ENCODE measurements at places on chromosomes 5 and 9. TPM values are rescaled to one million over a fixed set of nuclear protein-coding genes. Genes with fewer than 3 reads are reported as not detected.

- DNase-seq: no peak
Observed at GRCh38 chr5:68482199-68482598, 266.6 kb downstream of the PIK3R1 start.

GRCh38 chr9:76658510-76659231 is 105.6 kb upstream of the PCA3 start:
- no peak for DNase-seq

DNA sequence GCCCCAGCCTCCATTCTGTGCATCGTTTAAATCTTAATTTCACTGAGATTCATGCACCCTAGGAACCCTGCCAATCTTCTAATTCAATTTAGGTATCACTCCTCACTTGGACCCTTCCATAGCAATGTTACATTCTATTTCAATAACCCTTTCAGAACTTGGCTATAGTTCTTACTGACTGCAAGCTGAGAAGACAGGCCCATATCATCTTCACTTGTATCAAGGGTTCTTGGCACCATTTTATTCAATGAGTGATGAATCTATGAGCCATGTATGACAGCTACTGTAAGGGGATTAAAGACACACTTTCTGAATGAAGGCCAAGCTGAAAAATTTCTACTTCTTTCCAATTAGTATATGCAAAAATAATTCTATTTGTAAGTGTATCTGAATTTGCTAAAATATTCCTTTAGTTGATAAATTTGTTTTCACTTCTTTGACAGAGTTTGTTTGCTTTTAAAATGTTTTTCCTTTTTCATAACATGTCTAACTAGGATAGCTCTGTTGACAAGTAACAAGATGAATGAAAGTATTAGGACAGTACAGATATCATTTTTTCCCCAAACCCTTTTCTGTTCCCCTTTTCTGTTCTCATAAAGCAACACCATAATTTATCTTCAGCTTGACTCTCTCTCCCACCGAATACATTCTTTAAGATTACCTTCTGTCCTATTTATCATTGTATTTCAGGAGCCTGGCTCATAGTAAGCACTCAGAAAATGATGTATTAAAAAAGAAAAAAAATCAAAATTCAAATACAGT is 9.6 kb downstream of the ITGA2 start:
- DNase-seq: no peak

GRCh38 chr5:151087486-151087885 is 6.7 kb upstream of the TNIP1 start:
- DNase-seq: no peak

GRCh38 chr9:83109296-83109695 is 46.4 kb upstream of the RASEF start:
- DNase-seq: no peak

DNA sequence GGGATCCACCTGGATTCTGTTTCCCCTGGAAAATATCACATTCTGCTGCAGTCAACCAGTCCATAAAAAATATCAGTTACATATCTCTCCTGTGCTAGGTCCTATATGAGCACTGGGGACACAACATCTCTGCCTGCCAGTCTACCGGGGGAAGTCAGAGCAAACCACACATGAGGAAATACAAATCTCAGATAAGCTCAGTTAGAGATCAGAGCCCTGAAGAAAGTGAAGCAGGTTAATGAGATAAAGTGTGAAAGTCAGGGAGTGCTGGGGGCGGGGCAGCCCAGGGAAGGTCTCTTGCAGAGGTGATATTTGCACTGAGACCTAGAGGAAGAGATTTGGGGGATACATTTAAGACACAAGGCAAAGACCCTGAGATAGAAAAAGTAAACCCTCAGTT is 67.8 kb upstream of the SLC1A1 start:
- DNase-seq: no peak

DNA sequence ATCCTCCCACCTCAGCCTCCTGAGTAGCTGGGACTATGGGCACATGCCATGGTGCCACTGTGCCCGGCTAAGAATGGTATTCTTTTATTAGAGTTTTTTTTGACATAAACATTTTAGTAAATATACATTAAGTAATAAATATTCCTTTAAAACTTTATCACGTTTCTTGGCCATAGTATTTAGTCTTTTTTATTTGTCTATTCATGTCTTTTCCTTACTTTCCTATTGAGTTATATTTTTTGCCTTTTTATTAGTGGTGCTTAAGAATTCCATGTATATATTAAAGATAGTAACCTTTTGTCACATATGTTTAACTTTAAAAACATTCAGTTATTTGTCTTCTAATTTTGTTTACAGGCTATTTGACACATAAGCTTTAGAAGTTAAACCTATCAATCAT is 73.4 kb downstream of the MARCHF3 start:
- no peak for DNase-seq

DNA sequence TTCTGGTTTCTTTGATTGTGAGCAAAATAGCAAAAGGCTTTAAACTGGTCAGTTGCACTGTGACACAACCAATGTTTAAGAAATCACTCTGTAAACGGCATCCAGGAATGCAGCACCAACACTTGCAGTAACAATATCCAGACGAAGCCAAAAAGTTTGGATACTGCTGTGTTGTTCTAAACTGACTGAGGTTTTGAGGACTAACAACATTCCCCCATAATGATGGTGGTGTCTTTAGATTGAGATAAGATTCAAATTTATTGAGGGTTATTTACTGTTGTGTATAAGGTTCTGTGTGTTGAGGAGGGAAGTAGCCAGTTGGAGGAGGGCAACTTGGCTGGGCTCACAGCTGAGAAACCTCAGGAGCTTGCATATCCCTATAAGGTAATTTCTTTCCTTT is 353.6 kb downstream of the BNC2 start:
- no peak for DNase-seq

- DNase-seq: no peak
Observed at GRCh38 chr9:73294336-73294735, 142.7 kb downstream of the ANXA1 start.

DNA sequence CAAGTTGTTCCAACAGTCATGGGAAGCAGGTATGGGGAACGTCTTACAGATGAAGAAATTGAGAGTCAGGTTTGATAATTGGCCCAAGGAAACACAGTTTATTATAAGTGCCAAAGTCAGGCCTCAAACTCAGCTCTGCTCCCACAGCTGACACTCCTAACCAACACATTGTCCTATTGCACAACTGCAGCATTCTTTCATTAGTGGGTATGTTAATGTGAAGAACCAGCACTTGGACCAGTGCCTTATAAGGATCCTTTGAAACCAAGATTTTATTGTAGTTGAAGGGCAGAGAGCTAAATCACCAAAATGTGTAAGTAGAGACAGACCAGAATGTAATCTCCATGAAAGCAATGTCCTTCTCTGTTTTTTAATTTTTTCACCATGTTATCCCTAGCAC is 56.1 kb downstream of the GRIA1 start:
- DNase-seq: no peak

DNA sequence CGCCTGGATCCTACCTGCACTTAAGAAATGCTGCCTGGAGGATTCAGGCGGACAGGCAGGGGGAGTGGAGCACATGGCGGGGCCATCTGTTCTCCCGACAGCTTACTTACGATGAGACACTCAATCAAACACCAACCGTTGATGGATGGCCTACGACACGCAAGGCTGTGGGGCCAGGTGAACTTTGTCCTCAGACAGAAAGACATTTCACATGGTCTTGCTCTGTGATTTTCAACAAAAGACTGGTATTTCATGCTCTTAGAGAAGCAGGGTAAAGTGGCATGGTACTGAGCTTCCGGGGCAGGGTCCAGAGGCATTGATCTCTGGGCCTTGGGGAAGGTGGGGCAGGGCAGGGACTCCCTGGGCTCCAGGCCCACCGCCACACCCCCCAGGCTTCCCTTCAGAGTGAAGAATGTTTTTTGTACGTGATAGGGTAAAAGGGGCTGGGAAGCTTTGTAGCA is 9.1 kb upstream of the OLFM1 start:
- no peak for DNase-seq

DNA sequence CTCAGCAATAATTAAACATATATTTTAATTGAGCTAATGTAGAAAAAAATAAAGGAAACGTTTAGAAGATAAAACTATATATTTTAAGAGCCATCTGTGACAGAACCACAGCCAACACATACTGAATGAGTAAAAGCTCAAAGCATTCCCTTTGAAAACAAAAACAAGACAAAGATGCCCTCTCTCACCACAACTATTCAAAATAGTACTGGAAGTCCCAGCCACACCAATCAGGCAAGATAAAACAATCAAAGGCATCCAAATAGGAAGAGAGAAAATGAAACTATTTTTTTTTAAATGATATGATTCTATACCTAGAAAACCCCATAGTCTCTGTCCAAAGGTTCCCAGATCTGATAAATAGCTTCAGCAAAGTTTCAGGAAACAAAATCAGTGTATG is 262.0 kb downstream of the HTR1A start:
- DNase-seq: no peak

DNA sequence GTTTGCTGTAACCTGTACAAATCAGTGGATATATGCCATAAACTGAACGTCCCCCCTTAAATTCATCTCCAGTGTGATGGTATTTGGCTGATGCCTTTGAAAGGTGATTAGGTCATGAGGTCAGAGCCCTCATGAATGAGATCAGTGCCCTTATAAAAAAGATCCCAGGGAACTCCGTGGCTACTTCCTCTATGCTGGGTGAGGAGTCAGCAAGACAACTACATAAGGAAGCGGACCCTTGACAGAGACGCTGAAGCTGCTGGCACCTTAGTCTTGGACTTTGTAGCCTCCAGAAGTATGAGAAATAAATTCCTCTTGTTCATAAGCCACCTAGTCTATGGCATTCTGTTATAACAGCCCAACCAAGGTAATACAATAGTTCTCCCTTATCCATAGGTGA is 215.1 kb upstream of the ZNF608 start:
- DNase-seq: no peak

DNA sequence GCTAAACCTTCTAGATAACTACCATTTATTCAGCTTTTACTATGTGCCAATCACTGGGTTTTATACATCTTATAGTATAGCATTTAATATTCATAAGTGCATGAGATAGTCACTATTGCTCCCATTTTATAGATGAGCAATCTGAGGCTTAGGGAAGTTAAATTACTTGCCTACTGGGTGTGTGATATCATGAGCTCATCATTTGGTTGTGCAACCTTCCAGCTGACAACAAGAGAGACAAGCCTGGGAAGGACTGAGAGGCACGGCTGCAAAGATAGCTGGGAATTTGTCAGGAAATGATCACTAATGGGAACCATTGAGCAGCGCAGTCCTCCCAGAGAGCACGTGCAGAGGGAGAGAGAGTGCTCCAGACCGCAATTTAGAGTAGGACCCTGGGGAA is 481.6 kb upstream of the KIF2A start:
- no peak for DNase-seq

- DNase-seq: no peak
Observed at GRCh38 chr5:100803397-100803796, 99.7 kb downstream of the ST8SIA4 start.

DNA sequence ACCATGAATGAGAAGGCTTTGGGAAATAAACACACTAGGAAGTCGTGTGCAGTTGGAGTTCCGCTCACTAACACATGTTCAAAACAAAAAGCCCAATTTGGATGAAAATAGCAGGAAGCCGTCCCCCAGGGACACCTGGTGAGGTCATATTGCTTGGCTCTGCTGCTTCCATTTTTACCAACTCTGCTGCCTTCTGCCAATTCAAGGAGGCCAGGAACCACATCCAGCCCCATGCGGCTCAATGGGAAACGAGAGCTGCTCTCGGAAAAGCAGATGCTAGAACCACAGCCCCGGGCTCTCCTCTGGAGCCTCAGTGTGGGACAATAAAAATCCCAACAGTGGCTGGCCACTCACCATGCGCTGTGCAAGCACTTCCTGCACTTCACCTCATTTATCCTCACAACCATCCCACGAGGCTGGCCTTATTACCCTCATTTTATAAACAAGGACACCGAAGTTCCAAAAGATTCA is 13.4 kb downstream of the ADAM19 start:
- no peak for DNase-seq

DNA sequence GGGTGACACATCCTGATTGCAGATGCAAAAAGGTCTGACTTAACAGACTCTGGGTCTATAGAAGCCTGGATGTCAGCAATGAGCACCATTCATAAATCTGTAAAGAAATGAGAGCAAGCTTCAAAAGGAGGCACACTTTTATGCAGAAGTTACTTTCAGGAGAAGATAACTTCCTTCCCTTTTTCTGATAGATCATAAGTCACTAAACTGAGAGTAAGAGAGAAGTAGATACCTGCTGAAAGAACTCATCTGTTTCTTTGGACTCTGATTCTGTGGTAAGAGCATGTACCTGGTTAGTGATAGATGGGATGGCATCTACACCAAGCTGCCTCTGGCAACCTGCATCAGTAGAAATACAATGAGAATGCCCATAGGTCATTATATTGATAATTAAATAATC is 525.6 kb downstream of the CETN3 start:
- DNase-seq: no peak

GRCh38 chr5:62268792-62269191 is 37.2 kb upstream of the KIF2A start:
- DNase-seq: no peak

- no peak for DNase-seq
Observed at GRCh38 chr5:54861212-54861894, 124.0 kb downstream of the ESM1 start.

- DNase-seq: no peak
Observed at GRCh38 chr9:75085640-75086039, 2.3 kb downstream of the NMRK1 start.

DNA sequence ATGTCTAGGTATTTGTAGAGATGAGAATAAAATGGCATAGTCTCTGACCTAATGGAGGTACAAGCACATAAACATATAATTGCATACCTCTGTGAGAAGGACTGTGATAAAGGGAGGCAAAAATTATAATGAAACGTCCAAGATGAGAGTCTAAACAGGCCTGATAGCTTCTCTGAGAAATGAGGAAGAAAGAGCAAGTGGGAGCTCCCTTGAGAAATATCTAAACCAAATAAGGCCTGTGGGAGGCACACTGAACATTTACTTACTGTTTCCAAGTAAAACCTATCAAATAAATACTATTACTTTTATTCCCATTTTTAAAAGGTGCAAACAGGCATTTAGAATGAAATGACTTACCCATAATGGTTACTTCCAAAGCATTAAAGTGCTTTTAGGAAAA is 125.6 kb upstream of the PAPPA start:
- no peak for DNase-seq

- no peak for DNase-seq
Observed at GRCh38 chr5:32100230-32100629, 73.9 kb downstream of the GOLPH3 start.

The SLC34A1 gene
- total RNA-seq: not detected

The TSSK1B gene
- total RNA-seq: not detected

The CACFD1 gene
- total RNA-seq: 11.9 TPM

The MPDZ gene
- total RNA-seq: 61.5 TPM

The ANKRD33B gene
- total RNA-seq: 4.7 TPM

The CENPK gene
- total RNA-seq: not detected

The TYRP1 gene
- total RNA-seq: 25.1 TPM

The ZNF454 gene
- total RNA-seq: 2.6 TPM

The PDCD1LG2 gene
- 2.9 TPM for total RNA-seq
